ENCODE measurements at places on chromosomes 1 and 21.
A peak's percentile ranks its signal among the peaks of the same experiment; 100 is the strongest.

DNA sequence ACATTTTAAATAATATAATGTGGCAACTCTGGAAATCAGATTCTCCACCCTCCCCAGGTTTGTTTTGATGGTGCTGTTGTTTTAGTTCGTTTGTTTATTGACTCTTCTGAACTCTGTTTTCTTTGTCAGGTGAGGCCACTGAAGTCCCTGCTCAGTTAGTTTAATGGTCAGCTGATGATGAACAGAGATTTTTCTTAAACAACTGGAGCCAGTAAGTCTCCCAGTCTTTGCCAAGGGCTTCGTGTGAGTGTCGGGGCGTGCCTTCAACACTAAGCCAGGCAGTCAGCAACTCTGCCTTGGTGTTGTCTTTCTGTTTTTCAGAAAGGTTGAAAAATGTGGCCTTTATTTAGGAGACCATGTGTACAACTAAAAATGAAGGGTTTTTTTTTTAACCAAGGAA lies 58.9 kb downstream of the TEX35 start:
- no peak for DNase-seq

DNA sequence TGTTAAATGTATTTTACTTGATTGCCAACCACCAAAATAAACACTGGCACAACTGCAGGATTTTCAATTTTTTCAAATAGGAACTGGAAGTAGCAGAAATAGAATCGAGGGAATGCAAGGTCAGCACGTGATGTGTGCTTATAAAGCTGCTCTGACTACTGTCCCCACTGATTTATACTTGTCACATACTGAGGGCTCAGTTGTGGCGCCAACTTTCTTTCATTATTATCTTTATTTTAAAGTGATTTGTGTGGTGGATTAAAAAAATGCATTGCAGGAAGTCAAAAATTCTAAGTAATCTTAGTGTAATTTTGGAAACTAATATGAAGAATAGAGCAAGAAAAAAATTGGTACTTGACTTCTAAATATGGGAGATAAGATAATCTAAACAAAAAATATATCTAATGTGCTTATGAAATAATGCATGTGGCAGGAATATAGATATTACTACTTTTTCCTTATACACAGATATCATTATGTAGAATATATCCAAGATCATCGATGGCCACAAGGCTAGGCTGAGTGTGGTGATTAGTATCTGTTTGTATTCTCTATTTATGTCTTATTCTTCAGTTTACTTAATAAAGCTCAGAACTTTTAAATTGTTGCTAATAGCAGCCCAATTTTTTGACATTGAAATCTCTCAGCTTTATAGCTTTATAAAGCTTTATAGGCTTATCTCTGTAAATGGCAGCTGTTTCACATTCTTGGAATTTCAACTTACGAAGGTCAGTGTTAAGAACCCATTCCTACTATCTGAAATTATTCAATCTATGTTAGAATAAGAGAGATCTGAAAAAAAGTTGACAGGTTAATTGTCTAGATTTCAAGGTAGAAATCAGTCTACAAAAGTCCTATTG lies 404.5 kb upstream of the ADAMTS5 start:
- no peak for DNase-seq

GRCh38 chr21:28344985-28345384 lies 647.7 kb downstream of the LTN1 start:
- no peak for DNase-seq

GRCh38 chr1:17904290-17904689 lies 149.2 kb downstream of the ACTL8 start:
- no peak for DNase-seq

GRCh38 chr1:151945725-151946722 lies 36.7 kb upstream of the THEM4 start:
- DNase-seq: peak; percentile 25

- no peak for DNase-seq
Observed at GRCh38 chr1:198015309-198015708, 98.1 kb downstream of the LHX9 start.

DNA sequence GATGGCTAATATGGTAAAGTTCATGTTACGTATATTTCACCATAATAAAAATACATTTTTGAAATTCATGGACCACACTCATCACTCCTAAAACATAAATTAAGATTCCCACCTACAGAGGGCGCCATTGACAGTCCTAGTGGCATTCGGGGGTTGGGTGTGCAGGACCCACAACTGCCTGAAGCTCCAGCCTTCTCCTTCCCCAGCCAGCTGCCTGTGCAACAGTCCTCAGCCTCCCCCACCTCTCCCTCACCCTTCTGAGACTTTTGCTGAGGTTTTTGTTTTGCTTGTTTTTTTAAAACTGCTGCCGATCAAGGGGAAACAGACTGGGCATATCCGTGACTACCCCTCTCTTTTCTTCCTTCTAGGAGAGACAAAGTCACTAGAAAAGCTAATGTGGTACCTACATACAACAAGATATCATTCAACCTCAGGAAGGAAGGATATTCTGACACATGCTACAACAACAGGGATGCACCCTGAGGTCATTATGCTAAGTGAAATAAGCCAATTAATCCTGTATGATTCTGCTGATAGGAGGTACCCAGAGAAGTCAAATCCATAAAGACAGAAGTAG lies 9.2 kb upstream of the EVA1C start:
- DNase-seq: peak; percentile 88

- DNase-seq: no peak
Observed at GRCh38 chr1:237983496-237983895, 92.8 kb upstream of the ZP4 start.

GRCh38 chr1:22488319-22488718 lies 36.7 kb downstream of the ZBTB40 start:
- no peak for DNase-seq

GRCh38 chr1:152811050-152811449 lies 721 bp upstream of the LCE1B start:
- DNase-seq: no peak

Data from NCI-H526 (cell line).